Mesenteric fat pad (tissue), 1 donor: ENCODE measurements at places on chromosomes 11 and 22.

GRCh38 chr11:44149651-44150050 lies 54.2 kb downstream of the EXT2 start:
- DNase-seq, result no peak

DNA sequence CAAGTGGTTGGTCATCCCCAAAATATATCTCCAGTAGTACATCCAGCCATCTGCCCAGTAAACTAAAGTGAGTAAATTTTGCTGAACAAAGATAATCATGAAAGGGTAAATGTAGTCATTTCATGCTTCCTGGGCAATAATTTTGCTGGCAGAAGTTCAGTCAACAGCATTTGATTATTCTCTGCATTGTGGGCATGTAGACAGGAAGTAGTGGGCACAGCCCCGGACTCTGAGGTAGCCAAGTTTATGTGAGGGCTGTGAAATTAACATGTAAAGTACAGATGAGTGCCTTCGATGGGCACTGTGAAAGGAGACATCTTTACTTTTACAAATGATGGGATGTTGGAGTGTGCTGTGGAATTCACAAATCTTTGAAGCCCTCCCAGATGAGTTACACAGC lies 312.2 kb upstream of the MTNR1B start:
- no peak for DNase-seq

GRCh38 chr11:22456993-22457762 lies 119.0 kb downstream of the SLC17A6 start:
- DNase-seq, result no peak

- no peak for DNase-seq
Measured at GRCh38 chr22:46256358-46256958, 6.4 kb upstream of the CDPF1 start.

- DNase-seq, result peak; percentile 90
Measured at GRCh38 chr11:65446446-65447277, 24.1 kb downstream of the NEAT1 start.

- no peak for DNase-seq
Measured at GRCh38 chr11:30451167-30451566, 128.3 kb downstream of the ARL14EP start.

- DNase-seq, result peak; percentile 87
Measured at GRCh38 chr11:2563213-2564007, 118.6 kb downstream of the KCNQ1 start.

DNA sequence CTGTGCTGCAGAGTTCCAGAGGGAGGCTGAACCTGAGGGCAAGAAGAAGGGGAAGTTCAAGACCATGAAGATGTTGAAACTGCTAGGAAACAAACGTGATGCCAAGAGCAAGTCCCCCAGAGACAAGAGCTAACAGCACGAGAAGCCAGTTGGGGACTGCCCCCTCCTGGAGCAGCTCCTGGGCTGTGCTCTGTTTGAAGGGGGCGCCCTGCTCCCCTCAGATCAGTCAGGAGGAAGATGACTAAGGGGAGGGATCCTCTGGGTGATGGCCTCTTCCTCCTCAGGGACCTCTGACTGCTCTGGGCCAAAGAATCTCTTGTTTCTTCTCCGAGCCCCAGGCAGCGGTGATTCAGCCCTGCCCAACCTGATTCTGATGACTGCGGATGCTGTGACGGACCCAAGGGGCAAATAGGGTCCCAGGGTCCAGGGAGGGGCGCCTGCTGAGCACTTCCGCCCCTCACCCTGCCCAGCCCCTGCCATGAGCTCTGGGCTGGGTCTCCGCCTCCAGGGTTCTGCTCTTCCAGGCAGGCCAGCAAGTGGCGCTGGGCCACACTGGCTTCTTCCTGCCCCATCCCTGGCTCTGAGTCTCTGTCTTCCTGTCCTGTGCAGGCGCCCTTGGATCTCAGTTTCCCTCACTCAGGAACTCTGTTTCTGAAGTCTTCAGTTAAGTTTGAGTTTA lies 12.6 kb downstream of the C22orf23 start:
- no peak for DNase-seq

DNA sequence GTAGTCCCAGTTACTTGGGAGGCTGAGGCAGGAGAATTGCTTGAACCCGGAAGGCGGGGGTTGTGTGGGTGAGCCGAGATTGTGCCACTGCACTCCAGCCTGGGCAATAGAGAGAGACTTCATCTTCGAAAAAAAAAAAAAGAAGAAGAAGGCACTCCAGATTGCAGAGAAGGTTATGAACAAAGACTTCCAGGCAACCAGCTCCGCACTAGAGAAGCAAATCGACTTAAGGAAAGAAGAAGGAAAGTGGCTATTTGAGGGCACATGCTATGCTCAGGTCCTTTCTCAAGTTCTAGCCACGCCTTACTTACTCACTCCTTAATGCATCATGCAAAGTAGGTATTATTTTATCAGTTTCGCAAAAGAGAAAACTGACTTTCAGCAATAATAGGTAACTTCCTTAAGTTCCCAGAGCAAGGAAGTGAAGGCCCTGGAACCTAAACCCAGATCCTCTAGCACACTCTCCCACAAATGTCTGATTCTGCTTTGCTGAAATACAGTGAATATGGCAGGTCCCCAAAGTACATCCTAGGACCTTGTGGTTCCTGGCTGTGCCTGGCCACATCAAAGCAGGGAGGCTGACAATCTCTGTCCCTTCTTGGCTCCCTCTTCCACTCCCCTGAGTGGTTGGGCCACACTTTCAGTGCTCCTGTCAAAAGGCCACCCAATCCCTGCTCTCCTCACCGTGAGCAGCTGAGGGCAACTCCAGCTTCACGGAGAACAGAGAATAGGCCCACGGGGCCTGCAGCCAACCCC lies 14.2 kb downstream of the CD3E start:
- no peak for DNase-seq

DNA sequence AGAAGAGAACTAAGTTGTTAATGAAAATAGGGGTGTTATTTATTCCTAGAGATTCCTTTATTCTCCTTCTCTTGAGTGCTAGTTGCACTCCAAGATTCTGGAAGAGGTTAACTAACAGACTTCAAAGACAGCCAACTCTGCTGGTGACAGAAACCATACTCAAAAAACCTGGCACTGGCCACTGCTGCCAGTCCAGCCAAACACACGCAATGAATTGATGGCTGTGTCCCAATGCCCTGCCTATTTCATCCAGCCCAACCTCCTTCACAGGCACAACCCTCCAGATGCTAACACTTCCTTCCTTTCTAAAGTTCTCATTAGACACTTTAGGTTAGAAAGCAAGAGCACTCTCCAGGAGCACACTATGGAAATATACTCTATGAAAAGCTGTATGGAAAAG lies 150.8 kb upstream of the C11orf58 start:
- no peak for DNase-seq

- DNase-seq, result no peak
Measured at GRCh38 chr11:123239191-123240150, 44.4 kb upstream of the CLMP start.

GRCh38 chr11:16346975-16347374 lies 9.4 kb downstream of the SOX6 start:
- no peak for DNase-seq

GRCh38 chr11:36817336-36817965 lies 219.4 kb upstream of the RAG2 start:
- no peak for DNase-seq

DNA sequence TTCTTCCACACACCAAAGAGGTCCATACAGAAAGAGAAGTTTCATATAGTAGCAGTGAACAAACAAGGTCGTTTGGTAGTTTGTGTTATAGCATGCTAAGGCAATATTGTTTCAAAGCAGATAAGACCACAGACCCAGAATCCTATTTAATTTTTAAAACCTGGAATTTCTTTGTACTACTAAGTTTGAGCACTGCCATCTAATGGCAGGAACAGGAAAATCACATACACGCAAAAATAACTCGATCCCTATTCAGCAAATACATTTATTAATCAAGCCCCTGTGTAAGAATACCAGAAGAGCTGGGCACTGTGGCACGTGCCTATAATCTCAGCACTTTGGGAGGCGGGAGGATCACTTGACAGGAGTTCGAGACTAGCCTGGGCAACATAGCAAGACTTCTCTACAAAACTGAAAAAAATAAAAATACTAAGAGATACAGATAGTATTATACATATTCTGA lies 2.9 kb upstream of the BTBD10 start:
- no peak for DNase-seq

DNA sequence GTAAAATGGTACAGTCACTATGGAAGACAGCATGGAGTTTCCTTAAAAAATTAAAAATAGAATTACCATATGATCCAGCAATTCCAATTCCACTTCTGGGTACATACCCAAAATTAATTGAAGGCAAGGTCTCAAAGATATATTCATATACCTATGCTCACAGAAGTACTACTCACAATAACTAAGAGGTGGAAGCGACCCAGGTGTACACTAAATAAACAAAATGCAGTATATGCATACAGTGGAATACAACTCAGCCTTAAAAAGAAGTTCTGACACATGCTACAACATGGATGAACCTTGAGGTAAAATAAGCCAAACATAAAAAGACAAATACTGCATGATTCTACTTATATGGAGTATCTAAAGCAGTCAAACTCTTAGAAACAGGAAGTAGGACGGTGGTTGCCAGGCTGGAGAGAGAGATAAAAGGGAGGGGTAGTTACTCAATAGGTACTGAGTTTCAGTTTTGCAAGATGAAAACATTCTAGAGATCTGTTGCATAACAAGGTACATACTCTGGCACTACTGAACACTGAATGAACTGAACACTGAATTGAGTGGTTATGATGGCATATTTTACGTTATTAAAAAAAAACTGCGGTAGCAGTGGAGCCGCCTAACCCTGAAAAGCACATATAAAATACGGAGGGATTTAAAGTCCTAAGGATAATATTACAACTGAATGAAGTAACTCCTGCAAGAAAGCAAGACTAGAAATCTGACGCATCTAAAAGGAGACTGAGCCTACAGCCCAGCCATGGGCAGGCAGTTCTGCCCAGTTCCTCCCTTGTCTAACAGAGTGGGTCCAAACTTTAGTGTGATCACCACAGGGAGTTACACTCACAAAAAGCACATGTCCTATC lies 12.8 kb downstream of the DGCR2 start:
- DNase-seq, result peak; percentile 3

DNA sequence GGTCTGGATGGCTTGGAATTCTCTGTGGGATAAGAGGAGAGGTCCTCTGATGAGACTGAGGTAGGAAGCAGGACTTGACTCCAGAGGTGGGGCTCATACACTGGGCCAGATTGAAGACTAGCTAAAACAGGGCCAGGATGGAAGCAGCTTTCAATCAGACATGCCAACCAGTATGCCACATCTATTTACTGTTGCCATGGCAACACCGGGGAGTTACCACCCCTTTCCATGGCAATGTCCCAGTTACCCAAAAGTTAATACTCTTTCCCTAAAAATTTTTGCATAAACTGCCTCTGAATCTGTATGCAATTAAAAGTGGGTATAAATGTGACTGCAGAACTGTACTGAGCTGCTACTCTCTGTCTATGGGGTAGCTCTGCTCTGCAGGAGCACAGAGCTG lies 247.5 kb upstream of the ZBED5 start:
- no peak for DNase-seq

DNA sequence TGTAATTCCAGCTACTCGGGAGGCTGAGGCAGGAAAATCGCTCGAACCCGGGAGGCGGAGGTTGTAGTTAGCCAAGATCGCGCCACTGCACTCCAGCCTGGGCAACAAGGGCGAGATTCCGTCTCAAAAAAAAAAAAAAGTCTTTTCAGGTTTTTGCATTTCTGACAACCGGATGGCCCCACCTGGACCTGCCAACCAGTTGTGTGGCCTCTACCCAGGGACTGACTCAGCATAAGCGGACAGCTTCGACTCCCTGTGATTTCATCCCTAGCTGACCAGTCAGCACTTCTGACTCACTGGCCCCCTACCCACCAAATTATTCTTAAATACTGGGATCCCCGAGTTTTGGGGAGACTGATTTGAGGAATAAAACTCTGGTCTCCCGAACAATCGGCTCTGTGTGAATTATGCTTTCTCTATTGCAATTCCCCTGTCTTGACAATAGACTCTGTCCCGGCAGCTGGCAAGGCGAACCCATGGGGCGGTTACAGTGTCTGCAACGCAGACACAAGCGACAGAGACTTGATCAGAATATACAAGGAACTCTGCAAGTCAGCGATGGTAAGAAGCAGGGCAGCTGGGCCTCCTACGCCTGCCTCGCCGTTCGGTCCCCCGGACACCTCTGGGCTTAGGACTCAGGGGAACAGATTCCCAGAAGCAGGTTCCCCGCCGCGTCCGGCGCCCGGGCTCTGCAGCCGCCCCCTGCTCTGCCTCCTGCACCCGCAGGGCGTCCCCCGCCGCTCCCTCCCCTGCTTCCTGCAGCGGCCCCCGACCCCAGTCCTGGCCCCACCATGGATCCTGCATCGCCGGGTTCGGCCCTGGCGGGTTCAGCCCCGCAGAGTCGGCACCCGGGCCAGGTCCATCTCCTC lies 741 bp upstream of the TALDO1 start:
- DNase-seq, result no peak

DNA sequence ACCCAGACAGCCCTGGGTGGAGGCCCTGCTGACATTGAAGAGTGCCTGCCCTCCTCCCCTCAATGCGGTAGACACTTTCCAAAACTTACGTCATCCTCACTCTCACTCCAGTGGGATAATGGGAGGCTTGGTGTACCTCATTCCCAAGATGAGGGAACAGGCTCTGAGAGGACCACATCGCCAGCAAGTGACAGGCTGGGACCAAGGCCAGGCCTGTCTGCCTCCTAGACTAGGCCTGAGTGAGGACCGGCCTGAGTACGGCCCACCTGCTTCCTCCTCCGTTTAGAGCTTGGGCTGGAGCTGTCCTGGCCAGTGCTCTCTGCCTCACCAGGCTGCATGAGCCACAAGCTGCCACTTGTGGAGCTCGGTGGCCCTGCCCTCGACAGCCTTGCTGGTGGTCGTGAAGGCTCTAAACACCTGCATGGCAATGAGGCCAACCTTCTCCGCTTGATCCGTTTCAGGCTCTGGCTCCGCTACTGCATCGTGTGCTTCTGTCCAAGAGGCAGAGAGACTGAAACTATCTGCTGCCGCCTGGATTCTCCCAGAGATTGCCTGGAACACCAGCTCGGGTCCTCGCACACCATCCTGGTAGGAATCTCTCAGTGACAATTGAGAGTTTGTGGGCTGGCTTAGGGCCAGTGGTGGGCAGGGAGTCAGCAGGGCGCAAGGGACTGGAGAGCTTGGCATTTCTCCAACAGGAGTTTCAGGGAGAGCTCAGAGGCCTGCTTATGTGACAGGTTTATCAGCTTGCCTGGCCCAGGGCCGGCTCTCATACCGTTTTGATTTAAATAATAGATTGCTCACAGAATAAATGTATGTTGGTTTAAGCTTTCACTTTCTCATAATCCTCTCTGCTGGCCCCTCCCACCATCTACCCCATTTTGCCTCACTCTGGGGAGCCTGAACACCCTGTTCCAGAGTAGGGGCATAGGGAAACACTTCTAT lies 9.4 kb downstream of the LRRC75B start:
- DNase-seq, result no peak

DNA sequence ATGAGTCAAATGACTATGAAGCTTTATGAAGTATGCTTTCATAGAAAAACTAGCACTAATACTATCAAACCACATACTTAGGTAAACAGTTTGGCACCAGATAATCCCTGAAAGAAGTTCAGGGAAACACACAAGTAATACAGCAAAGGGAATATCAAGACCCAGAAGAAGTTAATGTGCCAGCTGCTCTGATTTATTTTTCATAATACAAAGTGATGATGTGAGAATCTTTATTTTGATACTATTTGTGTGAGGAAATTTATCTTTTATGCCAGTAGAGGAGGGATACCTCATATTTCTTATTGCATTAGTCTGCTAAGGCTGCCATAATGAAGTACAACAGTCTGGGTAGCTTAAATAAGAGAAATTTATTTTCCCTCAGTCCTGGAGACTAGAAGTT lies 67.7 kb upstream of the ANO3 start:
- DNase-seq, result no peak

GRCh38 chr11:29361369-29361768 lies 655.5 kb downstream of the KCNA4 start:
- no peak for DNase-seq
